ENCODE measurements at places on chromosomes 1 and 21.

GRCh38 chr1:184541537-184542152 lies 154.8 kb downstream of the C1orf21 start:
- no peak for DNase-seq

DNA sequence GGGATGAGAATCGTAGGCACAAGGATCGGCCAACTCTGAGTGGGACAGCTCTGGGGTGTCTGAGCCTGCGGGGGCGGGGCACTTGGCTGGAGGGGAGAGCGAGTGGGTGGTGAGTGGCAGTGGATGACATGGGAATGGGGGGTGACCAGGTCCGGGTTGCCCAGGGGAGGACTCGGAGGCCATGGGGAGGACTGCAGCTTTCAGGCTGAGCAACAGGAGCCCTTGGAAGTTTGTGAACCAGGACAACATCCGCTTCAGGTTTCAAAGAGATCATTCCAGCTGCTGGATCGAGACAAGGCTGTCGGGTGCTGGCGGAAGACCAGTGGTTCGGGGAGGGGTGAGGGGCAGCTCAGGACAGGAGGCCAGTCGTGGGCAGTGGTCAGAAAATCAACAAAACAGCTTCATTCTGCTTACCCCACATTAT lies 124.4 kb upstream of the IRF2BP2 start:
- no peak for DNase-seq

GRCh38 chr1:9027307-9027706 lies 1.1 kb upstream of the SLC2A7 start:
- DNase-seq = no peak

GRCh38 chr1:82110366-82111254 lies 309.9 kb downstream of the ADGRL2 start:
- no peak for DNase-seq

GRCh38 chr1:41360786-41361494 lies at the start of gene FOXO6:
FOXO6 (plus strand) TSS chr1:41361434.
- DNase-seq = peak; percentile 100

DNA sequence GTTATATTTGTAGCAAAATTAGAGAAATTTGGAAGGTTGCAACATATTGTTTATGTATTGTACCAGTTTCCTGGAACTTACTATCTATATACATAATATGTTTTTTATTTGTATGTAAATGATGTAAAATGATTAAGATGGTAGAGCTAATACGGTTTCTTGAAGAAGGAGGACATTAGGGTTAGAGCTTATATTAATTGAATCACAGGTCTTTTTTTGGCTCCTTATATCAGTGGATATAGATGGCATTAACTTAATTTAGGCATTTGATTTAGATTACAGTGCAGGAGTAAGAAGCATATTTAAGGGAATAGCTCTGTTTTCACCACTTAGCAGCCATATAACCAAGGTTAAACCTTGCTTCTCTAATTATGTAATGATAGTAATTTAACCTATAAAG lies 357.7 kb downstream of the USP25 start:
- DNase-seq = no peak

- DNase-seq = no peak
Observed at GRCh38 chr21:35814858-35815619, 245.3 kb downstream of the SETD4 start.

DNA sequence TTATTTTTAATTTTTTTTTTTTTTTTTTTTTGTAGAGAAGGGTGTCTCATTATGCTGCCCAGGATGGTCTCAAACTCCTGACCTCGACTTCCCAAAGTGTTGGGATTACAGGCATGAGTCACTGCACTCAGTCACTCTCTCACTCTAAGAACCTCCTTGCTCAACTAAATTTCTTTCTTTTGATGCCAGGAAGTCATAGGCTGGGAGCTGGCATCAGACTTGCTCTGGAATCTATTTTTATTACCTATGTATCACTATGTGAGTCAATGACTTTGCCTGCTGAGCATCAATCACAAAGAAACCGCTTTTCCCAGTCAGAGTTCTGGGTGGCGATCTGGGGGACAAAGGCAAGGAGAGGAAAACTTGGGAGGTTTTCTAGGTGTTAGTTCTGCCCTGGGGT lies 35.5 kb upstream of the PARP1 start:
- DNase-seq = no peak

- no peak for DNase-seq
Observed at GRCh38 chr1:114145504-114146151, 8.0 kb downstream of the SYT6 start.

GRCh38 chr1:194060481-194060880 lies 874.1 kb upstream of the B3GALT2 start:
- DNase-seq = no peak

- no peak for DNase-seq
Observed at GRCh38 chr1:20058531-20058930, 11.5 kb upstream of the PLA2G5 start.
